ENCODE measurements at places on chromosomes 3 and 15. TPM values are rescaled to one million over a fixed set of nuclear protein-coding genes. Genes with fewer than 3 reads are reported as not detected.

Gene ACP3
- not detected for total RNA-seq

DNA sequence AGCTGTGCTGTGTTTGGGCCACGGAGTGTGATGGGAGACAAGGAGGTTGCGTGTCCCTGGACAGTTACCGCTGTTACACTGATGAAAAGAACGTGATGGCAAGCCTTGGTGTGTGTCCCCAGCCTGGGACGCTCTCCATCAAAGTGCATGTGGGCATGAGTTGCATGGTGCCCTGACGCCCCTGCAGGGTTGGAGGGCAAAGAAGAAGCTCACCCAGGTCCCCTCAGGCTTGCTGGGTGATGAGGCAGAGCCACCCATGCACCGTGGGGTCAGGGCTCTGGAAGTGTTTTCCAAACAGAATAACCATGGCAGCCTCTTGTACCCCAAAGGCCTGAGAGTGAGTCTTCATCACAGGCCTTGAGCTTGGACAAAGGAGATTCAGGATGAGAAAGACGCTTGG lies 189.2 kb downstream of the ATP10A start:
- DNase-seq: no peak

Gene SERINC4
- total RNA-seq: 0.35 TPM

GRCh38 chr3:20043396-20043795 lies 3.1 kb downstream of the KAT2B start:
- DNase-seq: no peak

DNA sequence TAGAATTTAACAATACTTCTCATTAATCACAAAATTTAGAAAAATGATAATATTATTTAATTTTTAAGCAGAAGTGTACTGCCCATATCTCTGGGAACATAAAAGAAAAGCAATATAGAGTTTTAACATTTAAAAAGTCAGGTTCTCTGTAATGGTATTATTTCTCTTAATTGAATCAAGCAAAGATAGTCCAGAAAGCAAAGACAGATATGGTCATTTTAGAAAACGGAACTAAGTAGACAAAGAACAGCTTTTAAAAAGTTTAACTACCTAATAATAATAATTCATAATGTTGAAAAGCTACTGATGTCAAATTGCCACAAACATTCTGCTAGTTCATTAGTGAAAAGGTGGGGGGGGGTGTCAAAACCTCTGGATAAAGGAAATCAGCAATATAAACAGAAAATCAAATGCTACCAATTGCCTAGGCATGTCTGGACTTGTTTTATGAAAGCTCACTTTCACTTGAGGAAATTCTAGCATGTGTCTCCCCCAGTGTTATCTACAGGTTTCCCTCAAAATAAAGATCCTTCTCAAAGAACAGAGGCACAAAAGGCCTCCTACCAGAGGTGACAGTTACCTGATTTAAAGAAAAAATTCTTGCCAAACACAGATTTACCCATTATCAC lies 1.7 kb downstream of the ZMAT3 start:
- DNase-seq: no peak

DNA sequence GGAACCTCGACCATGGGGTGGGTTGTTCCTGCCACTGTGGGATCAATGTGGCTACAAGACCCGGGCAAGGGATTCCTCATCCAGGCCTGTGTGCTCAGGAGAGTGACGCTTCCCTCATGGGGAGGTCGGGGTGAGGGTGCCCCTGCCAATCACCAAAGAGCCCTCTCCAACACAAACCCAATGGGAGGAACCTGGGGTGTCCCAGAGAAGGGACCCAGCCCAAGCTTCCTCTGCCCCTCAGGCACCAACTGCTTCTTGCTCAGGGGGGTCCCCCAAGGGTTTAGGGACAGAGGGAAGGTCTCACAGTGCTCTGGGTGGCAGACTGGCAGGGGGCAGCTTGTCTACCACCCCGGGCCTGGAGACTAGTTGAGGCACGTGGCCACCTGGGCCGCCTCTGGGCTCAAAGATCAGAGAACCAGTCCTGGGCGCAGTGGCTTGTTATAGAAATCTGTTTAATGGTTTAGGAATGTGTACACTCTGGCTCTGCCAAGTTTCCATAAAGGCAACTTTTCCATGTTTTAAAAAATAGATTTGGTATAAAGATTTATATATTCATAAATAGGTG lies 26.6 kb downstream of the GP9 start:
- DNase-seq: no peak

DNA sequence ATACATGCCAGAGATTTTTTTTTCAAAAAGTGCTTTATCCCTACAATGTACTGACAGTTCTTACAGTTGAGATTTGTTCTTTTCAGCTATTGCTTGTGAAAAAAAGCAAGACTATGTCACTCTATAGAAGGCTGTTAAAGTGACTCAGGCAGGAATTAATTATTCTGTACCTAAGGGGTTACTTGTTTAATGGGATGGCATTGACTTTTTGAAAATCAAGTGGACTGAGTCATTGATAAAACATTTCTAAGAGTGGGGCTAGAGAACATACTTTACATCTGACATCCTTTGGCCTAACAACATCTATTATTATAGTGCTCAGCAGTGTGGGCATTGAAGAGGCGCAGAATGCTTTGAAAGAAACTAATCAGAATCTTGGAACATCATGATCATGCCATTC lies 34.3 kb downstream of the INTS14 start:
- no peak for DNase-seq

- DNase-seq: no peak
Observed at GRCh38 chr15:62896969-62897486, 145.5 kb upstream of the TPM1 start.

DNA sequence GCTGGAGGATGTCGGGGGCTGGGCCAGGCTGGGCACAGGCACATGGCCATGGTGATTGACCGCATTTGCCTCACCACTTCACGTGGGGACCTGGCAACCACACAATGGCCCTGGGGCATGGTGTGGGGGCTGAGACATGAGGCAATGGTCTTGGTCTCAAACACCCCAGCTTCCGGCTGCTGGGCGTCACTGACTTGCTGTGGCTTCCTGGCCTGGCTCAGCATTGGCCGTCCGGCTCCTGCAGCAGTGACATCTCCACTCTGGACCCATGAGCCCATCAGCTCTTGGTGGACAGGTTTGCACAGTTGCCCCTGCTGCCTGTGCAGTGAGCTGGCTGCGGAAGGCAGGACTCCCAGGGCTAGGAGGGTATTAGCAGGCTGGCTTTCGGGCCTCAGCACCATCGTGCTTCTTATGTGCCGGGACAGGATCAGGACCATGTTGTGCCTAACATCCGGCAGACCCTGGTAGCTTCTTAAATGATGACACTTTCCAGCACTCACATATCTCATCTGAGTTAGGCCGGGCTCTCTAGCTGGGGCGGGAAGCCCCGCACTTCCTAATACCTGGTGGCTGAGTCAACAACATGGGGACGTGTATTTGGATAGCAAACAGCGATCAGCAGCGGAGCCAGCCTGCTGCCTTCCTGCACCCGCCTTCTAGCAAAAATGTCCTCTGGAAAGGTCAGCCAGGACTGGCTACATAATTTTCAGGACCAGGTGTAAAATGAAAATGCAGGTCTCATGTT lies 34.1 kb downstream of the ZNF710 start:
- DNase-seq: no peak

DNA sequence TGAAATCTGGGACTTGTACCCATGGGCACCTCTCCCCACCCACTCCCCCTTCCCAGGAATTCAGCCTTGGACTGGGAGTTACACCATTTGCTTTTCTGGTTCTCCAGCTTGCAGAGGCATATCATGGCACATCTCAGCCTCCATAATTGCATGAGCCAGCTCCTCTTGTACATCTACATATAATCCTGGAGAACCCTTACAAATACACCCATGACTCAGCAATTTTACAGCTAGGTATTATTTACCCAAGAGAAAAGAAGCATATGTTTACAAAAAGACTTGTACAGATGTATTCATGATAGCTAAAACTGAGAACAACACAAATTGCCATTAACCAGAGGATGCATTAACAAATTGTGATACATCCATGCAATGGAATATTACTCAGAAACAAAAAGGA lies 58.4 kb downstream of the RPLP1 start:
- DNase-seq: no peak

Gene ZNF662
- total RNA-seq: not detected

DNA sequence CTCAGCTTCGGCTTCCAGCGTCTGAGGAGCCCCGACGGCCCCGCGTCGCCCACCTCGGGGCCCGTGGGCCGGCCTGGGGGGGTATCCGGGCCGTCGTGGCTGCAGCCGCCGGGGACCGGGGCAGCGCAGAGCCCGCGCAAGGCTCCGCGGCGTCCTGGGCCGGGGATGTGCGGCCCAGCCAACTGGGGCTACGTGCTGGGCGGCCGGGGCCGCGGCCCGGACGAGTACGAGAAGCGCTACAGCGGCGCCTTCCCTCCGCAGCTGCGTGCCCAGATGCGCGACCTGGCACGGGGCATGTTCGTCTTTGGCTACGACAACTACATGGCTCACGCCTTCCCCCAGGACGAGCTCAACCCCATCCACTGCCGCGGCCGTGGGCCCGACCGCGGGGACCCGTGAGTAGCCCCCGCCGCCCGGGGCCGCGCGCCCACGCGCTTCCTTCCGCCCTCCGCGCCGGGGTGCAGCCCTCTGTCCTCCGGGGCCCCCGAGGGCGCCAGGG lies 462 bp downstream of the EDEM1 start:
- peak; percentile 36 for DNase-seq

DNA sequence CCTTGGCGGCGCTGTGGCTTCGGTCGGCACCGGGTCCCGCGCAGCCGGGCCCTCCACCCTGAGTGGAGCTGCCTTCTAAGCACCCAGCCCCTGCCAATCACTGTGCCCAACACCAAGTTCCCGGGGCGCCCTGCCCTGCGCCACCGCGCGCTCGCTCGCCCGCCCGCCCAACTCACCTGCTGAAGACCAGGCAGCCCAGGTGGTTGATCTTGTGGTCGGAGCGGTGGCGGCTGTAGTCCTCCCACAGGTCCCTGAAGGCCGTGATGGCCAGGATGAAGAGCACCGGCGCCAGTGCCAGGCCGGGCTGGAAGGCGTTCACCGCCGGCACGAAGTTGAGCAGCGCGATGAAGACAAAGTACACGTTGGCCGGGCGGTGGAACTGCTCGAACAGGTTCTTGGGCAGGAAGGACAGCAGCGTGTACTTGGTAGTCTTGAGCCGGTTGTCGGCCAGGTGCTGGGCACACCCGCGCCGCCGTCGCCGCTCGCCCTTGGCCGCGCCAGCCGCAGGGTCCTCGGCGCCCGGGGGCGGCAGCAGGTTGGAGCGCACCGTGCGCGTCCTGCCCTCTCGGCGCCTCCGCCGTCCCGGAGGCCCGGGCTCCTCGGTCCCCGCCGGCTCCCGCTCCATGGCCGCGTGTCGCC lies 536 bp downstream of the ATP10A start:
- DNase-seq: no peak

Gene FGF7
- not detected for total RNA-seq

Gene AGBL1
- 0.05 TPM for total RNA-seq

DNA sequence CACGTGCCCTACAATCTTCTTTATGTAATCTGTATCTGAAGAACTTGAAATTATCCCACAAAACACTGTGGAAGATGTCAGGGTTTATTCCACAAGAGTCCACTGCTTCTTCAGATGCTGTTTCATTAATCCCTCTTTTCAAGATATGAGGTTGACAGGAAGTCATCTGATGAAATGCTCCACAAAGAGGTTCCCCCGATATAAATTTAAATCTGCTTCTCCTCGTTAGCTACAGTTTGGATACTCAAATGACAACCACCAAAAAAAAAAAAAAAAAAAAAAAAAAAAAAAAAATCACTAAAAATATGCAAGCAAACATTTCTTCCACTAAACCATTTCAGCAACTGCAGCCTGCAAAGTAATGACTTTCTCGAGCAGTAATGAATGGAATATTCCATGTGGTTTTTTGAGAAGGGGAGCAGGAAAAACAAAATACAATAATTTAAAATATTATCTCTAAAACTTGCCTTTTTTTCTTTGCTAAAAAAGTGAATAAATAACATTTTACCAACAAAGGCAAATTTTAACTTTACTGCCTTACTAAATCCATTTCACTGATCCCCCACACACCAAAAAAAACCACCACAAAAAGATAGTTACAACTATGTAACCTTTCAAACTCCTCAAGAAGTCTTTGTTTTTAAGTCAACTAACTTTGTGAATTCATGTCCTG lies 37.8 kb downstream of the DLG1 start:
- DNase-seq: no peak

- no peak for DNase-seq
Observed at GRCh38 chr3:167870181-167870580, 134.7 kb downstream of the SERPINI1 start.

GRCh38 chr15:60004009-60004845 lies at the start of gene FOXB1:
TSS of gene FOXB1 (plus strand) at chr15:60004311. CDS start at chr15:60004964, 653 bp downstream.
- no peak for DNase-seq

Measured in neural crest cell (in vitro differentiated cells).